Adrenal gland (tissue), 19 donors: ENCODE measurements at places on chromosomes 7 and 10. TPM values are rescaled to one million over a fixed set of nuclear protein-coding genes. Genes with fewer than 3 reads are reported as not detected.
A peak's percentile ranks its signal among the peaks of the same experiment; 100 is the strongest.

OR2A12 gene
- not detected for polyA plus RNA-seq

TMEM236 gene
- 0.24 TPM for polyA plus RNA-seq

CALML3 gene
- polyA plus RNA-seq: not detected

DNA sequence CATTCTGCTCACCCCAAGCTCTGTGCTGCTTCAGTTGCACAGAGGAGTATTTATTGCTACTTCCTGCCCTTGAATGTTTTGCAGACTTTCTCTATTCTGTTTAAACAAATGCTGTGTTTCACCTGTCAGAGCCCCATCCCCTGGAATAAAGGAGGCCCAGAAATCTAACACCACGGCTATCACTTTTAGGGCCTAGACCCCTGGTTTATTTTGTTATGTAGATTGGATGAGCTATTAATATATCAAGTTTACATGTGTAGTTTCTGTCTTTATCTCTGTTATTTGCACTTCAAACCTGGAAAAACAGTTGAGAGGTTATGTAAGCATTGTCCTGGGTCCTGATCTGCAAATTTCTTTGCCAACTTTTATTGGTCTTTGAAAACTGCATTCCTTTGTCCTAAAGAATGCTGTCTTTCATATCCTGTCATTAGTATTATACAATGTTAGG, 630.1 kb downstream of the PARD3 start:
- DNase-seq: no peak

GRCh38 chr10:44913350-44914081, 2.4 kb downstream of the TMEM72 start:
- no peak for DNase-seq

DNA sequence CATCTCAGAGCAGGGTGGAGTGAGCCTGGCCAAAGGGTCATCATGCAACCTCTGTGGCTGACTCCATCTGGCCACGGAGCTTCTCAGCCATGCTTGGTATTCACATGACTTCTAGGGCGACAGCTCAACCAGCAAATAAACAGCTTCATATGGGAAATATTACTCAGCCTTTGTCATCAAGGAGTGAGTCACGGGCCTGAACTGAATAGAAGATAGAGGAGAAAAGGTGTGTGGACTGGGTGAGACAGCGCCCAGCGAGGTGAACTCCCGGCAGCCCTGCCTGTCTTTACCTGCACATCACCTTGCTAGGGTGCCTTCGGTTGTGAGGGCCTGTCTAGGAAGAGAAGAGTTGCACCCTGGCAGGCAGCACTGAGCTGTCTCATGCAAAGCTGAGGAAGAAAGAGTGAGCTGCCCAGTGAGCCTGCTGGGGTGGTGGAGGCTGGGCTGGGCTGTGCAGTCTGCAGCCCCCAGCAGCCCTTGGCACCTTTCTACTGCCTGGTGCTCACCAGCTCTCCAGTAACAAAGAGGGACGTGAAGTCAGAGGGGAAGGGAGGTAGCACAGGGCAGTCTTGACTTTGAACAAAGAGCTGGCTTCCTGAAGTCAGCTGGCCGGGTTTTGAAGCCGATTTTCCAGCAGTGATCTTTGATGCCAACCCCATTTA, 114.2 kb downstream of the EGFR start:
- DNase-seq: peak; percentile 60

GRCh38 chr10:111934931-111935330, 248.6 kb downstream of the GPAM start:
- DNase-seq: no peak

GRCh38 chr10:131587976-131588680, 276.6 kb upstream of the TCERG1L start:
- DNase-seq: no peak

DNA sequence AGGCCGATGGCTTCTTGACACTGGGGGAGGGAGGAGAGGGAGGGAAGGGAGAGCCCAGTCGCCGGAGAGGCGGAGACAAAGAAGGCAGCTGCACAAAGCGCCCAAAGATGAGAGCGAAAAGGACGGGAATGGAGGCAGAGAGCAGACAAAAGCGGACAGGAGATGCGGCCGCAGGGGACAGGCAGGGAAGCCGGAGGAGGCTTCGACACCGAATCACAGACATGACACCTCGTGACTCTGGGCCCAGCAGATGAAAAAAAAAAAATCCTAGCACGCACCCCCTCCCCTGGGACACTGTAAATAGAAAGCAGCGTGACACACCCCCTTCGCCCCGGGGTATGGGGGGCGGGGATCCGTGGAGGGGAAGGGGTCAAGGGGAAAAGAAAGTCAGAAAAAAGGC, 976 bp downstream of the NAT16 start:
- no peak for DNase-seq

DNA sequence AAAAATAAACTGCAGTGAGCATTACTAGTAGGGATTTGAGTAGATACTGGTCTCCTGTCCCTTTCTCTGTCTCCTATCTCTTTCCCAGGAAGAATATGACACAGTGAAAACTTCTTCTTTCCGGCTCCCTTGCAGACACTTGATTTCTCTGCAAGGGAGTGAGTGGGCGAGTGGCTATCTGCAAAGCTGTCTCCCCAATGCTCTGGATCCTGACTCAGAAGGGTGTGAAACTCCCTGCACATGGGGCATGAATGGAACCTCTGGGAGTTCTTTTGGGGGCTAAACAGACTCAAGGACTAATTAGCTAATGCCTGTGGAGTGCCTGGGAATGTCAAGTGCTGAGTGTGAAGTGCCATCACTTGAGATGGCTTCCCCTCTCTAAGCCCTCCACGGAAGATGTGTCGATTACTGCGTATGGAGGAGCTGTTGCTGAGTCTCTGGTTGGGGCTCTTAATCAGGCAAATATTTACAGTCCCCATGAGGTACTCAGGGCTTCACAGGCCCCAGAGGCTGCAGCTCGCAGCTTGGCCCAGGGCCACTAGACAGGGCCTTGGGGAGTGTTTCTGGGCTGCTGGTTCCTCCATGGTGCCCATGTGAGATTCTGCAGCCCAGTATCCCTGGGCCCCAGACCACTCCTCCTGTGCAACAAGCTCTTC, 139.8 kb downstream of the RPS24 start:
- DNase-seq: no peak

DNA sequence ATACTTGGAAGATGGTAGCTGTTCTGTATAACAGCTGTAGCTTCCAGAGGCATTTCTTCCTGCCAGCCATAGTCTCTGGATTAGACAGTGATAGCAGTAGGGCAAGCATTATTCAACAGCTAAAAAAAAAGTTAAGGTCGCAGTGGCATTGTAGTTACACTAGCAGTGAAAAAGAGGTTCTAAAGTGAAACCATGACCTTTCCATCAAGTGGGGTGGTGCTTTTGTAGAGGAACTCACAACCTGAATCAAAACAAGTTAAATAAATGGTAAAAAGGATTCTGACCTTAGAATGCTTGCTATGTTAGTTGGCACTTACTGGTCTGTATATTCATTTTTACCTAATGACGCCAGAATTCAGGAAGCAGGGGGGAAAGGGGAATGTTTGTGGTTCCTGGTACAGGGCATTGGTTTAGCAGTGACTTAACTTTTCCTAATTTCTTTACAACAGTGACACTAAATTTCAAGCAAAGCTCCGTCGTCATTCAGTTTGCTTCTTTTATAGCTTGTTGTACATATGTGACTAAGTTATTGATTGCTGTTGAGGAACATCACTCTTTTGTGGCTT, 55.0 kb downstream of the GBF1 start:
- DNase-seq: no peak

DNA sequence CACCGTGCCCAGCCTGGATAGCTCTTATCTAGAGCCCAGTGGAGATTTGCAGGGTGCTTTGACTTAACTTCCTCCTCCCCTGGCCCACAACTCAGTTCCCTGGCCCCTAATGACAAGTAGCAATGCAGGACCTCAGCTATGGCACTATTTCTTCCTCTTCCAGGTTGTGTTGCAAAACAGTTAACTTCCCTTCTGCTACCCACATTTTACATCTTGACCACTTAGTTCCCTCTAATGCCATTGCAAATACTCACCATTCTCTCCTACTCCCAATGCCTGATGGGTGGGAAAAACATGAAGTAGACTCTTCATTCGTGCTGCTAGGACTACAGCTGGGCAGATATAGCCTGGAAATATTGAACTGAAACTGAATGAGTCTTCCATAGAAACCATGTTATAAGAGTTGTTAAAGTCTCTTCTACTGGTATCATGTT, 39.1 kb upstream of the FGL2 start:
- DNase-seq: peak; percentile 52

DNA sequence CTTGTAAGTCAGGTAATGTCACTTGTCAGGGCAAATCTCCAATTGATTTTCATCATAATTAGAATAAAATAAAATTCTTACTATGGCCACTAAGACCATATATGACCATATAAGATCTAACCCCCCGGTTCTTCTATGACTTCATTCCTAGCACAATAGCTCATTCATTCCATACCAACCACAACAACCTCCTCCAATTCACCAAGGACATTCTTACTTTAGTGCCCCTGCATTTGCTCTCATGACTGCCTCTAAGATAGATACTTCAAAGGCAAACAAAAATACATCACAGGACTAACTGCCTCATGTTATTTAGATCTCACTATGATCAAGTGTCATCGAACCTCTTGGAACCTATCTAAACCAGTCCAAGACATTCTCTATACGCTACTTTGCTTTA, 90.8 kb downstream of the SNX13 start:
- no peak for DNase-seq

DNA sequence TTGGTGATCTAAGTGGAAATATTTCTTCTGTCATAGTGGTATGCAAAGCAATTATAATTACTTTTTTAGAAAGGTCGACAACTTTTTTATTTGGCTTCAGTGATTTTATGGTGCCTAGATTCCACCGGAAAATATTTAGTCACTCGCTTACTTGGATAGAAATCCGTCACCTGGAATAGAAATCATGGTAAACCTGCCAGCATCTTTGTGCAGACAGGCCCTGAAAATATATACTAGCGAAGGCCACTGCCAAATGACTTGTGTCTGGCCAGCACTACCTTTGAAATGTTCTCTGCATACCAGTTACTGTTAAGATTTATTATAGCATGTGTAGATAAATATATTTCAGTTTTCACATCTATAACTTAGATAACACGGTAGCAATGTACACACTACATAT, 226.4 kb downstream of the AGMO start:
- DNase-seq: no peak
